Renal cortex interstitium (tissue), 15 donors: ENCODE measurements at places on chromosomes 5 and 9. TPM values are rescaled to one million over a fixed set of nuclear protein-coding genes. Genes with fewer than 3 reads are reported as not detected.

NDUFB6 gene
- 73.0 TPM for polyA plus RNA-seq

DOCK2 gene
- 2.6 TPM for polyA plus RNA-seq

ESM1 gene
- polyA plus RNA-seq, result 6.2 TPM

SLC36A2 gene
- polyA plus RNA-seq, result 8.9 TPM

SPRY4 gene
- polyA plus RNA-seq, result 33.6 TPM

TMEM215 gene
- polyA plus RNA-seq, result 0.24 TPM

ACTBL2 gene
- not detected for polyA plus RNA-seq

TAF1L gene
- 0.08 TPM for polyA plus RNA-seq

CD274 gene
- polyA plus RNA-seq, result 0.50 TPM

FOXI1 gene
- polyA plus RNA-seq, result 4.9 TPM

FGF18 gene
- 0.34 TPM for polyA plus RNA-seq

SPINK7 gene
- 0.19 TPM for polyA plus RNA-seq

ARSK gene
- 13.9 TPM for polyA plus RNA-seq

GDA gene
- 0.75 TPM for polyA plus RNA-seq

MEIKIN gene
- not detected for polyA plus RNA-seq

ABO gene
- polyA plus RNA-seq, result 10.3 TPM

CDH9 gene
- 9.8 TPM for polyA plus RNA-seq

NLN gene
- 37.4 TPM for polyA plus RNA-seq

LCN15 gene
- polyA plus RNA-seq, result 0.06 TPM

SLC27A6 gene
- polyA plus RNA-seq, result 1.7 TPM

STK32A gene
- 16.2 TPM for polyA plus RNA-seq

SPAAR gene
- 1.3 TPM for polyA plus RNA-seq

PRUNE2 gene
- polyA plus RNA-seq, result 14.6 TPM

PCDH12 gene
- 15.5 TPM for polyA plus RNA-seq

C7 gene
- 175 TPM for polyA plus RNA-seq

GLRA1 gene
- not detected for polyA plus RNA-seq

FCN2 gene
- 0.52 TPM for polyA plus RNA-seq

CCNJL gene
- 7.8 TPM for polyA plus RNA-seq

PCDHA9 gene
- 0.03 TPM for polyA plus RNA-seq

NUDT2 gene
- polyA plus RNA-seq, result 26.5 TPM

WNK2 gene
- polyA plus RNA-seq, result 29.0 TPM

CCDC192 gene
- 1.1 TPM for polyA plus RNA-seq

KIF4B gene
- polyA plus RNA-seq, result 0.30 TPM

RAD50 gene
- polyA plus RNA-seq, result 49.9 TPM

SPATA31D4 gene
- not detected for polyA plus RNA-seq

PCDHGC3 gene
- 97.3 TPM for polyA plus RNA-seq

WDR31 gene
- 6.5 TPM for polyA plus RNA-seq

RNF20 gene
- 71.9 TPM for polyA plus RNA-seq

NPDC1 gene
- 38.4 TPM for polyA plus RNA-seq
